NK-92 treated with Interleukin-12 subunit alpha and Interleukin-12 subunit beta, amount 100 ng/mL, for 24 hours (cell line): ENCODE measurements at places on chromosomes 4 and X.

- no peak for DNase-seq
Observed at GRCh38 chr4:79626611-79627010, 218.6 kb upstream of the GK2 start.

- no peak for DNase-seq
Observed at GRCh38 chrX:148495176-148495575, 5.2 kb upstream of the AFF2 start.

- no peak for DNase-seq
Observed at GRCh38 chrX:9338986-9339385, 125.9 kb upstream of the TBL1X start.

- DNase-seq: no peak
Observed at GRCh38 chr4:30720021-30720660, at the start of gene PCDH7. Gene PCDH7, plus strand, starts transcription at chr4:30720369. Its CDS starts 1,054 bp downstream, at chr4:30721423.

- no peak for DNase-seq
Observed at GRCh38 chr4:18631586-18631985, 610.0 kb upstream of the LCORL start.
